ENCODE measurements at places on chromosomes 5 and 9.

DNA sequence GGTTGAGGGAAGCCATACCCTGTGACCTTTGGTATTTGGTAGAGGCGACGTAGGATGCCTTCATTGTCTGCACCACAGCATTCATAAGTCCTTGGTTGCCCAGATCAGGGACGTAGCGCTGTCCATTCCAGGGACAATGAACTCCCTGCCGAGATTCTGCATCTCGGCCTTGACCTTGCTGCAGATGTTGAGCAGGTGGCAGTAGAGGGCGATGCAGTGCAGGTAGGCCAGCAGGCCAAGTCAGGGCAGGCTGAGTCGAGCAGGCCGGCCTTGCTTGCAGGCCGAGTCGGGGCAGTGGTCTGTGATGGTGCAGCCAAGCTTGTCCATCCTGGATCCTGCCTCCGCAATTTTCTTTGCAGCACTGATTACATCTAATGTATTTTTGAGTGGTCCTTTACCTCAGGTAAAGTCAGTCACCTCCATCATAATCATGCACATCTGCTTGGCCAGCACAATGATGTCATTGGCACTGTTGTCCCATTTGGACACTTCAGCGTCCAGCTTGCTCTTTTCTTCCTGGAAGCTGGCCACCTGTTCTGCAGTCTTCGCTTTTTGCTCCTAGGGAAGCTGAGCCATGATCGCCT is 93.4 kb upstream of the CCDC112 start:
- DNase-seq: no peak

- no peak for DNase-seq
These were observed 97.9 kb upstream of the MSX2 start for GRCh38 chr5:174626369-174626920.

GRCh38 chr5:153256-153655 is 38.0 kb upstream of the LRRC14B start:
- DNase-seq: no peak

GRCh38 chr5:140115186-140115500 is 1.2 kb downstream of the PURA start:
- DNase-seq: no peak

- no peak for DNase-seq
These were observed 110.6 kb downstream of the MLLT3 start for GRCh38 chr9:20511686-20512085.

DNA sequence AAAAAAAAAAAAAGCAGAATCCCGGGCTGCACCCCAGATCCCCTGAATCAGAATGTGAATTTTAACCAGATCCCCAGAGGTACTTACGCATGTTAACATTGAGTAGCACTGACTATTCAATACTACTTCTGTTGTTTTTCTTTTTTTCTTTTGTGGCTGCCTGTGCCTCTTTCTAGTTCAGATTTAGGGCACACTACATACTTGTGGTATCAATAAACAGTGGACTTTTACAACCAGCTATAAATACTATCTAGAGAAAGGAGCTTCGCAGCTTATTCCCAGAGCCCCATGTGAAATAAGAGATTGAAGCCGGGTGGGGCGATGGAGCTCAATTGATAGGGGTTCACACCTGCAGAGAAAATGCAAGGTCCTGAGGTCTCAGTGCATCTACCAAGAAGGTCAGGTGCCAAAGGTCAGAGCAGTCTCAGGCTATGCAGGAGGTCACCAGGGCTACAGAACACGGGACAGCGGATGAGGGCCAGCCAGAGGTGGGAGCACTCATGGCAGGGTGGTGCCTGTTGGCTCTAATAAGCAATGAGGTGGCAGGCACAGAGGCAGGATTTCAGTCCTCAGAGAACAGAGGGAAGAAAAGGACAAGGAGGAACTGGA is 22.3 kb downstream of the WWC1 start:
- DNase-seq: no peak

GRCh38 chr9:133263557-133263956 is 11.4 kb downstream of the ABO start:
- DNase-seq: no peak

DNA sequence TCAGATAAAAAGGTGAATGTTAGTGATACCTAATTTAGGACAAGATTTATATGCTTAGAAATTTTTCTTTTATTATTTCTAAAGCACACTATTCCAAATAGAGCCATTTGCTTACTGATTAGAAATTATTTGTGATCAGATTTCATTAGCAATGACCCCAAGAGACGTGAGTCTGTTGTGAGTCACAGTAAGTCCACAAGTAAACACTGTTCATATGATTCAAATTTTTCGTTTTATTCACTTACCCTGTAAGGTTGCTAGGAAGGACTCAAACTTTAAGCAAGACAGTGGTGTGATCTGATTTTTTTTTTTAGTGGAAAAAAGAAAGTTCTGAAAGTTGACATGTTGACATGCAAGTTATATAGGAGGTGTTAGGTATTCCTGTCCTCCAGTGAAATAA is 1.2 kb downstream of the CARD6 start:
- DNase-seq: no peak

GRCh38 chr5:180193749-180194375 is 15.1 kb downstream of the RASGEF1C start:
- DNase-seq: no peak

DNA sequence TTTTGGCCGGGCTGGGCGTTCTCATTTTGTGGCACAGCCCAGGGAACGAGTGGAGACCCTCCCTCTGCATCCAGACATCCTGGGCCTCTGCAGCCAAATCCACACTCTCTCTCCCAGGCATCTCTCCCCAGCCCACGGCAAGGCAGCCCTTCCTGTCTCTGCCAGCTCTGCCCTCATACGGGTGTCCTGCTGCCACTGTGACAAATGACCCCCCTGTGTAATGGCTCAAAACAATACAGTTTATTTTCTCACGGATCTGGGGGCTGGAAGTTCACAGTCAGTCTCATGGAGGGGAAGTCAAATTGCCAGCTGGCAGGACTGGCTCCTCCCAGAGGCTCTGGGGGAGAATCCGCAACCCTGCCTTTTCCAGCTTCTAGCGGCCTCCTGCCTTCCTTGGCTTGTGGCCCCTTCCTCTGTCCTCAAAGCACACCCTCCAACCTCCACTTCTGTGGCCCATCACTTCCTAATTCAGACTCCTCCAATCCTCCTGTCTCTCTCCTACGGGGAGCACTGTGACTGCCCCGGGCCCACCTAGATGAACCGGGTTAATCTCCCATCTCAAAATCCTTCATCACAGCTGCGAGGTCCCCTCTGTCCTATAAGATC is 70.2 kb upstream of the COL5A1 start:
- no peak for DNase-seq
